ENCODE measurements at places on chromosomes 11 and 22.

DNA sequence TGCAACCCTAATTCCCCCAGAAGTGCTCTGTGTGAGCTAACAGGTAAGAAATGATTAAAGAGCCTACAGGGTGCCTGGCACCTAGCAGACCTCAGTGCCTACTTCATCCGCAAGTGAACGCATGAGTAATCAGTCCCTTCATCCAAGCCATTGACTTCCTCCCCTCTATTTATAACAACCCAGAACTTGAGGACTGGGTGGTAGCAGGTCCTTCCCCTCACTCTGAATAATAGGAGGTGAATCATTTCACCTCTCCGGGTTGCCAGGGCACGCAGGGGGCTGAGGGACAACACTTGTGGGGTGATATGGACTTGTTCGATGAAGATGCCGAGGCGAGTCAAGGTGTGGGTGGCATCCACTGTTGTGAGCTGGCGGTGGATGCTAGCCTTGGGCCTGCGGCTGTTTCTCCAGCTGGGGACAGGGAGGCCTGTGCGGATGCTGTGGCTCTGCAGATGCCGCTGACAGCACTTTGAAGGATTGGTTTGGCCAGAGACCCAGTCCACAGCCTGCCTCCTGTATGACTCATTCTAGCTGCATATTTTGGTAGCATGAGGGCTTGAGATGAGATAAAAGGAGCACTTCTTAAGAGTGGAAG, 11.7 kb upstream of the SORL1-AS1 start:
- peak; percentile 36 for DNase-seq

DNA sequence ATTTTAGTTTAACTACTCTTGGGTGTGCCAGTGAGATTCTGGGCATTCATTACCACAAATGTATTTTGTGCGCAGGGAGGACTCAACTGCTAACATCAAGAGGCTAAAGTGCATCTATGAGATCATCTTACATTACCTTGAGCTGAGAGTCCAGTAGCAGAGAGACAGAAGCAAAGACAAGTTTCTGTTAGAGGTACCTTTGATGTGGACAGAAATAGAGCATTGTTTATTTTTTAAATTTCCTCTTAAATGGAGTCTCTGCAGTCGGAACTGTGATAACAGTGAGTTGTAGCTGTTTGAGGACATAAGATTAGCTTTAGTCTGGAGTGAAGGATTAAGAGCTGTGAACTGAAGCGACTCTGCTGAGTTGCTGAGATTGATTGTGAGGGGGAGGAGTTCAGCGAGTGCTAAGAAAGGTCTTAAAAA, 297.0 kb downstream of the CADM1 start:
- DNase-seq = no peak

- peak; percentile 33 for DNase-seq
Measured at GRCh38 chr11:847876-848275, 5.2 kb downstream of the TSPAN4 start.

- DNase-seq = no peak
Measured at GRCh38 chr11:117510646-117511045, 183.0 kb downstream of the CEP164 start.

DNA sequence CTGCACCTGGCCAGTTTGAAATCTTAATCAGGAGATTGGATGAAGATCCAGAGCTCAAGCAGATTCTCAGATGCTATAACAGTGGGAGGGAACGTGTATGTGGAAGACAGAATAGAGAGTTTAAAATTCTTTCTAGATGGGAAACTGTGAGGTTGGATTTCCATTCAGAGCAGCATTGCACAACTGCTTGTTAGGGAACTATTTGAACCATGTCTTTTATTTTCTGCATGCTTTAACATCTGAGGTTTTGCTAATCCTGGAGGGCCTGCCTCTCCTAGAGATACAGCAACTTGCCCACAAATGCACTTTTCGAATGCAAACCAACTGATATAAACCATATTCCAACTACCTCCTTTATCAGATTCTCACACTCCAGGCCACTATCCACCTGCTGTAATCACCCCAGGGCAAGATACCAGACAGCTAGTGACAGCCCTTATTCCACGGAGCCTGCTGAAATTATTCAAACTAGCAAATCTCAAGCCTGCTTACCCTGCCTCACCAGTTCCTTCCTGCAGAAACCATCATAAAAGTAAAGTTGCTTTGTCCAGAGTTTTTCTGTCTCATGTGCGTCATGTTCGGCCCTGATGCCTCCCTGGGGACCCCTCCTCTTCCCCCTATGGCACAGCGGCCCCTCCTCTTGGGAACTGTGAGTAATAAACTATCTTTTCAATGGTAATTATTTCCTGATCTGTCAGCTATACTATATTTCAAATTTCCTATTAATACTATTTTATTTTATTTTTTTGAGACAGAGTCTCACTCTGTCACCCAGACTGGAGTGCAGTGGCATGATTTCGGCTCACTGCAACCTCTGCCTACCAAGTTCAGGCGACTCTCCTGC, 18.4 kb upstream of the SEC14L4 start:
- DNase-seq = no peak

DNA sequence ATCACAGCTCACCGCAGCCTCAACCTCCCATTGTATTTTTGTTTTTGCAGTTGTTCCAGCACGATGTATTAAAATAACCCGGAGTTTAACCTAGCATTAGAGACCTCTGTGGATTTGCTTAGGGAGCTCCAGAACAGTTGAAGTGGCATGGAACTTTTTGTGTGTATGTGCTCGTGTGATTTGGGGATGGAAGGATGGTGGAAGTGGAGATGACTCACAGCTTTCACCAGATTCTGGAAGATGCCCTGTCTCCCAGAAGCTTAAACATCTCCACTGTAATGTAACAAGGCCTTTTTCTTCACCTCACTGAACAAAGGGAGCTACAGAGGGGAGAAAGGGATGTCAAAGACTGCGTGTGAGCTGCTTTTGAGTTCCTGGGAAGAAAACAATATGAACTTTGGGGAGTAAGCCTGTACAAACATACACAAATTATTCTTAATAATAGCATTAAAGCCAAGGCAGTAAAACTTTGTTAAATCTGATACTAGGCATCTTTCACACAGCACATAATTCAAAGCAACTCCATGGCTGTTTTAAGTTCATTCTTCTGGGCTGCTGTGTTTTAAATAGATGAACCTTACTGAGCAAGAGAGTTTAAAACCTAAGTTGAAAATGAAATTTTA, 226.4 kb downstream of the ADAMTS15 start:
- DNase-seq = no peak

DNA sequence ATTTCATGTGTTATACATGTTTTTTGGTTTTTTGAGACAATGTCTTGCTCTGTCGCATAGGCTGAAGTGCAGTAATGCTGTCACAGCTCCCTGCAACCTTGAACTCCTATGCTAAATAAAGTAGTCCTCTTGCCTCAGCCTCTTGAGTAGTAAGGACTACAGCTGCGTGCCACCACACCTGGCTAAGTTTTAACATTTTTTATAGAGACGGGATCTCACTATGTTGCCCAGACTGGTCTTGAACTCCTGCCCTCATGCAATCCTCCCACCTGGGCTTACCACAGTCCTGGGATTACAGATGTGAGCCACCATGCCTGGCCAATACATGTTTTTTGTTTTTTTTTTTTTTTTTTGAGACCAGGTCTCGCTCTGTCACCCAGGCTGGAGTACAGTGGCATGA, 33.9 kb downstream of the SWAP70 start:
- no peak for DNase-seq

- no peak for DNase-seq
Measured at GRCh38 chr11:6203327-6203726, 2.0 kb upstream of the C11orf42 start.

DNA sequence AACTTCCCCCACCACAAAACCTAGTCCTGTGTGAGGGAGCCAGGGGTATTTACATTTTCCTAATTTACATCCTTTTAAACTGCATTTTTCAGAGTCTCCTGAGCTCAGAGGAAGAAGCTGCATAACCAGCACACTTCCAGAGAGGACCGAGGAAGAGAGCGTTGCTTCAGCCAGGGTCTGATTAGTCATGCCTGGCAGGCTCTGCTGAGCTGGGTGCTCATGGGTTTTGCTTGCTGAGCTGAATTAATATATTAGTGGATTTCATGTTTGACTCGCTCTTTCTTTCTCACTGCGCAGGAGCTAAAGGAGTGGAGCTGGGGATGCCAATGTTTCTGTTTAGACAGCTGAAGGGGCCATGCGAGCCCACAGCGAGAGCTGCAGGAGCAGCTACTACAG, 539.3 kb upstream of the B3GAT1 start:
- DNase-seq = no peak

- DNase-seq = no peak
Measured at GRCh38 chr11:82038154-82038553, 695.5 kb downstream of the FAM181B start.

- DNase-seq = no peak
Measured at GRCh38 chr11:94727819-94728218, 40.3 kb upstream of the AMOTL1 start.

GRCh38 chr22:29071261-29072045, 1.4 kb upstream of the KREMEN1 start:
- DNase-seq = peak; percentile 42

- no peak for DNase-seq
Measured at GRCh38 chr11:39165021-39165420, 2294.4 kb downstream of the LRRC4C start.

DNA sequence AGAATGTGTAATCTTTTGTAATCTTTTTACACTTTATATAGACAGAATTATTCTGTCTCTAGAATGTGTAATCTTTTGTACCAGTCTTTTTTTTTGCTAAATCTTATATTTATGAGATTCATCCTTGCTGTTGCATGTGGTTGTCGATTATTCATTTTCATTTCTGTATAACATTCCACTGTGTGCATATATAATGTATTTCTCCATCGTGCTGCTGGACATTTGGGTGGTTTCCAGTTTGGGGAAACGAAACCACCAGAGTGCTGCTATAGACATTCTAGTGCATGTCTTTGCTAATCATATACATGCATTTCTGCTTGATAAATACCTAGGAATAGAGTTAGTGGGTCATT, 146.5 kb downstream of the GRIK4 start:
- DNase-seq = peak; percentile 32

DNA sequence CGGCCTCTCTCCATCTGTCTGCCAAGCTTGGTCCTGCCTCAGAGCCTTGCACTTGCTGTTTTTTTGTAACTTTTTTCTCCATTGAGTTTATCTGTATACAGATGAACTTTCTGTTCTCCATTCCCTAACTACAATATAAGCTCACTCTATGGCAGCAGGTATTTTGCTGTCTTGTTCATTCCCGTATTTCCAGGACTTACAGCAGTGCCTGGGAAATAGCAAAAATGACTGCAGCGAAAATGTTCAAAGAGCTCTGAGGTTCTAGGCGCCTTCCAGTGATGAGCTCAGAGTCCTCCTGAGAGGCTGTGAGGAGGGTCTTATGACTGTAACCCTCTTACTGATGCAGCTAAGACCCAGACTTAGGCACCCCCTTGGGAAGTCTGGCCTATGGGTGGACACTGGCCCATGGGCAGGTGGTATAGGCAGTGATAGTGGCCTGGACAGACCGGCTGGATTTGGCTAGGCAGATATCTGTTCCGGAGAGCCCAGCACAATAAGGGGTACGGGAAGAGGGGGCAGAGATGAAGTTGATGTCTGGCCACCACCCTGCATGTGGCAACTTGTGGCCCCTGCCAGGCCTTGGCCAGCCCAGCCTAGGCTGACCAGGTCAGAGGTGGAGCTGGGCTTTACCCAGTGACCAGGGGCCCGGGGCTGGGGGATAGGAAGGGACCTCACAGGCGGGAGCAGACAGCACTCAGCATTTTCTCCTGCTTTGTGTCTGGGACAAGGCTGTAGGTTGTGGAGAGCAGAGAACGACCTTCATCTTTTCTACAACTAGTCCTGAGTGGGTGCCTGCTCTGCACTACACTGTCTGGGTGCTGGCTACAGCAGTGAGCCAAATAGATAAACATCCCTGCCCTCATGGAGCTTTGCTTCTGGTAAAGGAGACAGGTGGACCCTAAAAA, 4.6 kb downstream of the ATF4 start:
- DNase-seq = no peak

DNA sequence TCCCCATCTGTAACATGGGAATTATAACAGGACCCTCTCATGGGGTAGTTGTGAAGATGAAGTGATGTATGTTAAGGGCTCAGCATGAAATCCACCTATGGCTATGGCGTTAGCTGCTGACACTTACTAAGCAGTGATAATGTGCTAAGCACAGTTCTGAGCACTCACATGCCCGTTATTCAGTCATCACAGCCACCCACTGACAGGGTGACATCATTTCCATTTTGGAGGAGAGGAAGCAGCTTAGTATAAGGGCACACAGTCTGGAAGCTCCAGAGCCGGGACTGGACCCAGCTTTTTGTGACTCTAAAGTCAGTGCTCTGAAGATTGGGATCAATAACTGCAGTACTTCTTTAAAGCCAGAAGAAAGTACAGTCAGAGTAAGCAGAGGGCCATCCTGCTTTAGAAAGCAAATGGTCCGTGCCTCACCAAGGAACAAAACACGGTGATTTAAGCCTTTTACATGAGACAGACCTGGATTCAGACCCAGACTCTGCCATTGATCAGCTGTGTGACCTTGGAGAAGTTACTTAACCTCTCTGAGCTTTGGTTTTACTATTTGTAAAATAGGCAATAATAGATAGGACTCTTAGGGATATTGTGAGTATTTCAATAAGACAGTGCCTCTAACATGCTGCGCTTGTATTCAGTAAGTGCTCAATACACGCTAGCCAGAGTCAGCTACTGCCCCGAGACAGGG, 61.5 kb downstream of the SGSM1 start:
- DNase-seq = no peak

DNA sequence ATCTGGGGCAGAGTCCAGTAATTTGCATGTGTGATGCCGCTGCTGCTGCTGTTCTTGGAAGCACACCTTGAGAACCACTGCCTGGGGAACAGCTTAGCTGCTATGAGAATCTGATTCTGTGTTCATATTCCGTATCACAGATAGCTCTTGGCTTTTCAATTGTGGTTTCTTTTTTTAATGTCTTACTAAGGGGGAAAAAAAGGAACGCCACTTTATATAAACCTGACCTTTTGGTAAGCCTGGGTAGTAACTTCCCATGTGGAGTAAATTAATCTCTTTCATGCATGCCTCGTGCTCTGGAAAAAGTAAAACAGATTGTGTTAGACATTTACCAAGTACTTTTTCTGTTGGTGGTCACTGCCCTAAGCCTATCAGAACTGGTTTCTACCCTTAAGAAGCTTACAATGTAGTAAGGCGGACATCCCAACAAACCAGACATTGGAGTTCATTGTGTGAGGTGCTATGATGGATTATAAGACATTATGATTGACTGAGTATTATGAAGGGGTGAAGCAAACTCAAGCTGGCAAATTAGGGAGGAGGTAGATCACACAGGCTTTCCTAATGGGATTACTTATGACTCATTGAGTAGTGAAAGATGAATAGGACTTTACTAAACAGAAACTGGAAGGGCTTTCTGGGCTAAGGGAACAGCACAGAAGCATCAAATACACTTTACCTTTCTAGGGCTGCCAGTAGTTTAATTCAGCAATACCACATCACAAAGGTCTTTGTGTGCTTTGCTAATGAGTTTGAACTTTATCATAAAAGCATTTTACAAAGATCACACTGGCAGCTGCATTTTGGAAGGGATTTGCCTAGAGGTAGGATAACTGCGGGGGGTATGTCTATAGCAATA, 64.7 kb downstream of the MAML2 start:
- no peak for DNase-seq

DNA sequence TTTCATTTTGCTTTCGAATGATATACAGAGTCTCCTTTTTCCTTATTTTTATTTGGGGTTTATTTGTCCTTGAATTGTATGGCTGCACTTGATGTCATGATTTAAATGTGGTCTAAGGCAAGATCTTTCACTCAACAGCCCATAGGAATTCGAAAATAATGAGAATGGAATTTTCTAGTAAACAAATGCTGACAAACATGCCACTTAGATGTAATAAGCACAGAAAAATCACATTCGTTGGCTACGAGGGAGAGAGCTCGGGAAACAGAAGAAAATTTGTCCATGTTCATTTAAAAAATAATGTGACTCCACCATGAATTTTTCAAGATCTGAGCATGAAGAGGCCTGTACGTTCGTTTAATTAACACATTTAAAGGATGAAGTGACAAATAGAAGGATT, 73.0 kb downstream of the BLID start:
- DNase-seq = no peak

All from B cell (primary cell).